ENCODE measurements at places on chromosomes 1 and 21. TPM values are rescaled to one million over a fixed set of nuclear protein-coding genes. Genes with fewer than 3 reads are reported as not detected.

MROH9 gene
- total RNA-seq = 0.06 TPM

GRCh38 chr1:104797982-104798381 lies 1048.3 kb downstream of the AMY1C start:
- no peak for DNase-seq

ADCY10 gene
- total RNA-seq = 0.79 TPM

GRCh38 chr1:212937034-212937433 lies 13.3 kb upstream of the VASH2 start:
- no peak for DNase-seq

- DNase-seq = no peak
These were observed 121.1 kb upstream of the DUSP10 start for GRCh38 chr1:221862971-221863370.

GRCh38 chr1:46991083-46991923 lies 32.2 kb upstream of the CYP4X1 start:
- DNase-seq = no peak

LPAR3 gene
- total RNA-seq = 14.1 TPM
